ENCODE measurements at places on chromosomes 12 and 14.

DNA sequence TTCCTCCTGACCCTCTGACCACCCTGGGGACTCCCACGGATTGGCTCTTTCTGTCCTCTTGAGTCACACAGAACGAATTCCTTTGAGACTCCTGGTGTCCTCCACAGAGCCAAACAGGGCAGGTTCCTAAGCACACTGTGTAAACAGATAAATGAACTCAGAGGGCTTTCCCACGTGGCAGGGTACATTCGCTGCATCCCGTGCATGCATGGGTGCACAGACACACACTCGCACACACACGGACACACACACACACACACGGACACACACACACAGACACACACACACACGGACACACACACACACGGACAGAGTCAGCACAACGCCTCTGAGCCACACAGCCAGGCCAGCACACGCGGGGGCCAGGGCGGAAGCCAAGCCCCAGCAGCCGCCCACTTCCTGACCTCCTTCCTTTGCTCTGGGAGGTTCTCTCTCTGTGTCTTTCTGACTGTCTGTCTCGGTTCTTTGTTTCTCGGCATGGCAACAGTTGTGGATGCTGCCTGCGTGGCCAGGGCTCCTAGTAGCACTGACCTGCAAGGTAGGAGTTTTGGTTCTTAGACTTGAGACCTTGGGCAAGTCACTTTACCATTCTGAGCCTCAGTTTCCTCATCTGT lies 706 bp downstream of the CRACR2A start:
- DNase-seq, result peak; percentile 53

GRCh38 chr14:105447651-105448640 lies 26.7 kb upstream of the CRIP2 start:
- DNase-seq, result no peak

- DNase-seq, result no peak
These were observed 48.5 kb downstream of the IFNG-AS1 start for GRCh38 chr12:68037616-68038255.

DNA sequence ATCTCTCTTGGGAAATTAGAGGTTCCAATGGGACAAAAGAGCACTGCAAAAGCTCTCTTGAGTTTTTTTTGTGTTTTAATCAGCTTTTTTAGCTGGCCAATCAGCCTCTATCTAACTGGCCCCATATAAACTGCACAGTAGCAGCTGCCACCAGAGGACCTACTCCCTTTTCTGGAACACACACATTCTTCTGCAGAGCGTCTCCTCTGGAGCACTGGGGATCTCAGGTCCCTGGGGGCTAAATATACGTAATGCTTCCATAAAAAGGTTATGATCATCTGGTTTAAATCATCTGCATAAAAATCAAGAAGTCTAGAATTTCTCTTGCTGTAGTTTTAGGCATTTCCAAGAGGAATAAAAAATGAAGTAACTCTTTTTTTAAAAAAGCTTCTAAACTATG lies 32.3 kb downstream of the TSPAN8 start:
- no peak for DNase-seq

Data from activated CD4-positive, alpha-beta T cell treated with anti-CD3 and anti-CD28 coated beads, Interleukin-2, amount 50 U/mL, for 1 hour (primary cell).